Bone marrow (tissue), 2 donors: ENCODE measurements at places on chromosomes 3 and 15.

DNA sequence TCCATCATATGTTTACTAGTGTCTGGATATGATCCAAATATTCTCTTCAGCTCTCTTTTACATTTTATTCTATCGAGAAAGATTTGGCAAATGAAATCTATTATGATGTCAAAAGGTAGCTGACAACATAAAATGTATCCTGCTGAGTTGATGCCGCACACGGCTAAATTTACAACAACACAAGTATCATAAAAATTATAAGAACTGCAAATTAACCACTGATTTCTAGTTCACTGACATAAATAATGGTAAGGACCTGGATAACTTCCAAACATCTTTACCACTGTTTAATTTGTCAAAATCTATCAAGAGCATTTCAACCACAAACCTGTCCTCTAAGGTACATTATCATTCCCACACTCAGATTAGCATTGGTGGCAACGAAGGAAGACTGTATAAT is 244.5 kb downstream of the FOXP1 start:
- no peak for DNase-seq

- no peak for DNase-seq
Measured at GRCh38 chr3:47414666-47415587, 34.1 kb downstream of the PTPN23 start.

DNA sequence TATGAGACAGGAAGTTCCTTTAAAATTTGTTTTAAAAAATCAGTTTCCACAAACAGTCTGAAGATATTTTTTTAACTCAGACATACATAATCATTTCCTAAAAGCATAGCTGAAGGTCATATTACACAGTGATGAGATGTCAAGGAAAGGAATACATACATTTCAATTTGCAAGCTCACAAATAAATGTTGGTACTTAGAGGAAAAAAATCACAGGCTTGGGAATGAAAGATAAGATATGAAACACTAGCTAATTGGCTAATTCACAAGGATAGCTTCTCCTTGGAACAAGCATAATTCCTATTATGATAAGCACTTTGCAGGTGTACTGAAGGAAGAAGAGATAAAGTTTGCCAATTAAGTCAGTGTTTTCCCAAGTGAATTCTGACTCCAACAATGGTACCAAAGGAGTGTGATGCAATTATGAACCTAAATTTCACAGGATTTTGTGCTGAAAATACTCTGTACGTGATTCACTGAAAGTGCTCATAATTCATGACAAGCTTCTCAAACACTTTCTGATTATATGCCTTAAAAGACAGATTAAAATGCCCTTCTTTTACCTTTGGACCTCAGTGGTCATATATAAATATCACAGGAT is 112.4 kb downstream of the FRMD5 start:
- no peak for DNase-seq

GRCh38 chr15:28996289-28996688 is 110.5 kb downstream of the APBA2 start:
- no peak for DNase-seq

- no peak for DNase-seq
Measured at GRCh38 chr3:11596387-11596786, 47.3 kb downstream of the VGLL4 start.

GRCh38 chr3:13846716-13847570 is 32.9 kb downstream of the WNT7A start:
- no peak for DNase-seq

DNA sequence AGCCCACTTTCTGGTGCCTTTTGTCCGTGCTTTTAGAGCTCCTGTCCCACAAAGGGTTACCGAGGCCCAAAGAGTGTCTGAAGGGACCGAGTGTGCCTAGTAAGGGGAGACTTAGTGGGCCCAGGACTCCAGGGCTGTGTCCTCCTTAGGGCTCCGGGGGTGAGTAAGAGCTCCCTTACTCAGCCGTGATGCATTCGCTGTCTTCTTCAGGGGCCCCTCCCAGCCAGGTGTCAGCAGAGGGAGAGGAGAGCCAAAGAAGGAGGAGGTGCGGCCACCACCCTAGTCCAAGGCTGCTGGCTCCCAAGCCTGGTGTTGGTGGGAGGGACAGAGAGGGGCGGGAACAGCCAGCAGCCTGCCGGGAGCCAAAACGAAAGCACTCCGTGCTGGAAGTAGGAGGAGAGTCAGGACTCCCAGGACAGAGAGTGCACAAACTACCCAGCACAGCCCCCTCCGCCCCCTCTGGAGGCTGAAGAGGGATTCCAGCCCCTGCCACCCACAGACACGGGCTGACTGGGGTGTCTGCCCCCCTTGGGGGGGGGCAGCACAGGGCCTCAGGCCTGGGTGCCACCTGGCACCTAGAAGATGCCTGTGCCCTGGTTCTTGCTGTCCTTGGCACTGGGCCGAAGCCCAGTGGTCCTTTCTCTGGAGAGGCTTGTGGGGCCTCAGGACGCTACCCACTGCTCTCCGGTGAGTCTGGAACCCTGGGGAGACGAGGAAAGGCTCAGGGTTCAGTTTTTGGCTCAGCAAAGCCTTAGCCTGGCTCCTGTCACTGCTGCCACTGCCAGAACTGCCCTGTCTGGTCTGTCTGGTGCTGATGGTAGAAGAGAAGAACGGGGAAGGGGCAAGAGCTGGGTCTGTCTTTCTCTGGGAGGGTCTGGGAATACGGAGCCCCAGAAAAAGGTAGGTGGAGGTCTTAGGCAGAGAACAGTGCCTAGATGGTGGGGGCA is at the start of gene IL17RC:
IL17RC (plus strand) TSS at position 365 of the 947 bp plus-strand sequence; CDS start at position 583, 218 bp downstream.
- peak; percentile 53 for DNase-seq
